ENCODE measurements at places on chromosomes 12 and 14. TPM values are rescaled to one million over a fixed set of nuclear protein-coding genes. Genes with fewer than 3 reads are reported as not detected.

The G2E3 gene
- total RNA-seq, result 10.6 TPM

The FLVCR2 gene
- 2.7 TPM for total RNA-seq

The SLC7A8 gene
- total RNA-seq, result not detected

The EMP1 gene
- 1,601 TPM for total RNA-seq

The MEG3 gene
- 4.1 TPM for total RNA-seq

The RNFT2 gene
- 2.3 TPM for total RNA-seq

The KRT80 gene
- 1.1 TPM for total RNA-seq

The MYF5 gene
- not detected for total RNA-seq

The PTGDR gene
- total RNA-seq, result not detected

The ABCD2 gene
- total RNA-seq, result not detected

The DLK1 gene
- not detected for total RNA-seq

The BEGAIN gene
- 0.20 TPM for total RNA-seq

The FSCB gene
- total RNA-seq, result not detected

The RNASE7 gene
- not detected for total RNA-seq

The PDE6H gene
- not detected for total RNA-seq

The MMAB gene
- 58.4 TPM for total RNA-seq

The PLEKHH1 gene
- 0.05 TPM for total RNA-seq

The SDR9C7 gene
- not detected for total RNA-seq

Data from mammary microvascular endothelial cell (primary cell).